HTR-8/SVneo (cell line): ENCODE measurements at places on chromosomes 1 and 21.

DNA sequence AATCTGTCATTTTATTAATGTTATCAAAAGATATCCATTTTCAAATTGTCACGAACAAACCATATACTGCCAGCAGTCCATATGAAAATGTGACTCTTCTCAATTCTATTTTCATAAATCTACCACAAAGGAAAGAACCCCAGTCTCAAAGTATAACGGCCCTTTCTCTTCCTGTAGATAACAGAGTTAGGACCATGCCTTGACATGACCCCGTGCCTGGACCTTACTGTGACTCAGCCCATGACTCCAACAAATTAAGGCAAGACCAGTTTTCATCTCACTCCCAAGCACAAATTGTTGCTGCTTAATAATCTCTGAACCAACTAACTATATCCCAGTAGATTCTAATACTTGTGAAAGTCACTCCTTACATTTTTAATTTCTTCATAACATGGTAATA lies 124.4 kb upstream of the NFIA start:
- DNase-seq = no peak

DNA sequence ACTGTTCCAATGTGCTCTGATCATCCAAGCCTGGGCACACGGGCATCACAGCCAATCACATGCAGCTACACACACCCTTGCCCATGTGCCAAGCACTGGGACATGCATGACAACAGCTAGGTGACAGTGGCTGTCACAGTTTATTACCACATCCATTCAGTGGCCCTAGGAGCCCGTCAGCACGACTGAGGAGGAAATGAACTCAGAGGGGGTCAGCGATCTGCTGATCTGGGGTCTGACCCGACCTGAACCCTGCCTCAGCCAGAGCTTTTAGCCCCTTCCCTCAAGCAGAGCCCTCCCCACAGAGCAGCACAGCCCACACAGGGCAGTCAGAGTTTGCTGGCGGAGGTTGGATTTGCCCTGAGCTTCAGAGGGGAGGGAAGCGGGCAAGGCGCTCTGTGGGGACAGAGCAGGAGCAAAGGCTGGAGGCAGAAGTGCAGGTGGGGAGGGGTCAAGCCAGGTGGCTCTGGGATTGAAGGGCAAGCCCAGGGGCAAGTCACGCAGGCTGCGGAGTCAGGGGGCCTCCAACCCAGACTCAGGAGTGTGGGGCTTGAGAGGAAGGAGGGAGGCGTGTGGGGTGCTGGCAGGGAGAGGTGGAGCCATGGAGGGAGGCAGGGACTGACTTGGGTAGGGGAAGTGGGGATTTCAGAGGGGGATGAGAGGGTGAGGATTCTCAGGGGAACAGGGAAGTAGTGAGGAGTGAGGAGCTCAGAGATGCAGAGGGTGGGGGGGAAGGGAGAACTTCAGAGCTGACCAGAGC lies 10.4 kb downstream of the SH3BGRL3 start:
- DNase-seq = no peak

- DNase-seq = no peak
These were observed 880 bp downstream of the IGSF21 start for GRCh38 chr1:18108299-18109057.

DNA sequence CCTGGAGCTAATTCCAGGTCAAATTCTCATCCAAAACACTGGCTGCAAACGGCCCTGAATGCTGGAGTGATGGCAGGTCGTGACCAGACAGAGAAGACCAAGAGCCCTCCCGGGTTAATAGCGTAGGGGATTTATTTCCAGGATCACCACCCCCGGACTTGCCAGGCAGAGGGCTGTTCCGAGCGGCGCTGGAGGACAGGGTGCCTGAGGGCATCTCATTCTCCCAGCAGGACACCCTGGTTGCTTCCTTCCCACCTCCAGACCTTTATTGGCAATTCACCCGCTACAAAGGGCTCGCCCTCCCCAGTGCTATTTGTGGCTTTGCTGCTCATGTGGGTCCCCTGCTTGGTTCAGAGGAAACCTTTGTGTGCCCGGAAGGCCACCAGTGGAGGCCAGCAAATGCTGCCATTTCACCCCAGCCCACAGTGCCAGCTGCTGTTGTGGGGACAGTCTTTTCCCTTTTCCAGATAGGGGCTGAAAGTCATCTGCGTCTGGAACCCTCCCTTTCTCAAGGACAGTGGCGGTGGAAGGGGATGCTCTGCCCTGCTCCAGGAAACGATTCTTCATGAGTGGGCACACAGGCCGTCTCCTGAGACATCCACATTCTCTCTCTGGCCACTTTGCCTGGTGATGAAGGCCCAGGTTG lies 19.0 kb upstream of the C1orf174 start:
- DNase-seq = no peak

DNA sequence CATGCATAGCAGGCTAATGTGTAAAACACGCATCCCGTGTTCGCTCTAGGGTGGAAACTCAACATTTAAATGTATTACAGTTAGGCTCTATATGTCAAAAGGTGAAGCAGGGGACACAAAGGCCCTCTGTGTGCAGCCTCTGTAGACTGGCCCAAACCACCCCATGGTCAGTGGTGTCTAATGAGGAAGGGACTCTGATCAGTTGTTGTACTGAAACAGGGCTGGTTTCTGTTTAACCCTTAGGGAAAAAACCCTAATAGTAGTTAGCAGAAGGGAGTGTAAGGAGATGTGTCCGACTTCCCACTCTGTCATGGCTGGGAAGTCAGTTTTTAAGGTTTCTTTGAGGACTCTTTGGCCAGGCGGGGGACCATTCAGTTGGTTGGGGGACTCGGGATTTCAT lies 21.5 kb upstream of the CD2 start:
- DNase-seq = no peak
